ENCODE measurements at places on chromosomes 2 and 18.

DNA sequence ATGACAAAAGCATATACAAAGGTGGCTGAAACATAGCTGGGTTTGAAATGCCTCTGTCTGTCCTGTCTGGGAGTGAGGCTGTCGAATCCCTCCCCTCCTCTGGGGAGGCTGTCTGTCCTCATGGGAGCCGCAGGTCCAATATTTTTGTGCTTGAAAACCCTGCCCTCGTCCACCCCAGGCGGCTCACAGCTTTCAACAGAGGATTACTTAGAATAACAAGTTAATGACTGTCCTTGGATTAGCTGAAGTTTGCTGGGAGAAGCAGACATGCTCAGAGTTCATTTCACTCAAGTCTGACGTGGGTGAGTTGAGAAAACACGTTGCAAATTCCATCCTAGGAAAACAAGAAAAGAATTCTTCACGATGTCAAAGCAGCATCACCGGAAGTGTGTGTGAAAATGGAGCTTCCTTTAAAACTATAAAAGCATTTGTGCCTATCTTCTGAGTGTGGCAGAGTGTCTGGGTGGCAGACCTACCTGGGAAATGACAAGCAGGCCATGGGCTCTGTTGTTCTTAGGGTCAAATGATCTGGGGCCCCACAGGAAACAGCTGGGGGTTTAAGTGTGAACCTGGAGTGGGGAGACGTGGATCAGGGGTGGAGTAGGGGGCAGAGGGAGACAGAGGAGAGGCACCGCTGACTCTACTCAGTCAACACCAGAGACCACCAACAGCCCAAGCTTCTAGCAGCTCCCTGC lies 77.1 kb downstream of the DDX1 start:
- DNase-seq = no peak

DNA sequence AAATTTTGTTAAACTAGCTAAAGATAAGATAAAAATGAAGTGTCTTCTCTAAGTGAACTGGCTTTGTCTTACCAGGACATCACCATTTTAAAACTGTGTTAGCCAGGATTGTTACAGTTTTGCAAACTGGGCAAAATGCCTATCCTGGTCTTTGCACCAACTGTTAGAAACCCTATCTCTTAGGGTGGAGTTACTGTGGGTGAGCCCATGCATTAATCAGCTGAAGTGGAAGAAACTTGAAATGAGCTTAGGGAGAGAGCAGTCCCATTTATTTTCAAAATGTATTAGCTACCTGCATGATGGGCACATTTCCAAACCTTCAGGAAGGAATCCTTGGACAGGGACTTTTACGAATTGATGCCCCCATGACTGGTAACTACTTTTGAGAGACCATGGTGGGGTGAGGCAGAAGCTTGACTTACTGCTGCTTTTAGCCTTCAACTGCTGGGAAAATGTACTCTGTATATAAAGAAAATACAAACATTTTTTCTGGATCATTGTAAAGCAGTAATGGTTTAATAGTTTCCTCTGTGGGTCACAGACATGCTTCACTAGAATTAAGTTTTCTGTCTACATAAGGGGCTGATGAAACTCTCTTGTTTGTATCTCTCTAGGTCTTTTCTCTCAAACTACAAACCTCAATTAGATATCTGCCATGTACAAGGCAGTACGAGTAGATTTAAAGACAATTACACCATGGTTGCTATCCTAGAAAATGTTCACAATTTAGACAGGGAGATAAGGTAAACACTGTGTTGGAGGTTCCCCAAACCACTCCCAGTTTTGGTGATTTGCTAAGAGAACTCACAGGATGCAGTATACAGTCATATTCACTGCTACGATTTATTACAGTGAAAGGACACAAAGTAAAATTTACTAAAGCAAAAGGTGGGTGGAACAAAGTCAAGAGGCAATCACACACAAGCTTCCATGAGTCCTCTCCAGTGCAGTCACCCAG lies 321.4 kb upstream of the MMADHC start:
- no peak for DNase-seq

GRCh38 chr2:12697617-12698016 lies 19.1 kb upstream of the TRIB2 start:
- no peak for DNase-seq

DNA sequence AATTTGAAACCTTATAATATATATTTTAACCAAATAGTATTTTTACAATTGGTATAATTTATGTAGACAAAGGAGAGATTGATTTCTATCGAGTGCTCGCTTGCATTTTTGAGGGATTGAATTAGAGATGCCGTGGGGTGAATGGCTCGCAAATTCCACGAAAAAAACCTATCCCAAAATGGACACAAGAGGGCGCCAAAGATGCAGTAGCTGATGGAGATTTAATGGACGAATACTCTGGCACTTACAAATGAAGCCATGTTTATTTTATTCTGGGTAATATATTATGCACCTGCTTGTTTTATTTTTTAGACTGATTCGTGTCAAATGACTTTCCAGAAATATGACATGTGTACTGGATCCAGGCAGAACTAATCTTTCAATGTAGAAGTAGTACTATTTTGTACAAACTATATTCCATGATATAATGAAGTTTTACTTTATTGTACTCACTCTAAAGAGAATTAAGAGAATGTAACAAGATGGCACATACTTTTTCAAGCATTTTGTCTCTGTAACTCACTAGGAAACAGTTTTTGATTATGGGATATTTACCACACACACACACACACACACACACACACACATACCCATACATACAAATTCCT lies 505.4 kb downstream of the PLCL1 start:
- DNase-seq = no peak

- no peak for DNase-seq
These were observed 42.1 kb downstream of the TPGS2 start for GRCh38 chr18:36786686-36787085.

- no peak for DNase-seq
These were observed 13.0 kb downstream of the ATIC start for GRCh38 chr2:215324811-215325210.

DNA sequence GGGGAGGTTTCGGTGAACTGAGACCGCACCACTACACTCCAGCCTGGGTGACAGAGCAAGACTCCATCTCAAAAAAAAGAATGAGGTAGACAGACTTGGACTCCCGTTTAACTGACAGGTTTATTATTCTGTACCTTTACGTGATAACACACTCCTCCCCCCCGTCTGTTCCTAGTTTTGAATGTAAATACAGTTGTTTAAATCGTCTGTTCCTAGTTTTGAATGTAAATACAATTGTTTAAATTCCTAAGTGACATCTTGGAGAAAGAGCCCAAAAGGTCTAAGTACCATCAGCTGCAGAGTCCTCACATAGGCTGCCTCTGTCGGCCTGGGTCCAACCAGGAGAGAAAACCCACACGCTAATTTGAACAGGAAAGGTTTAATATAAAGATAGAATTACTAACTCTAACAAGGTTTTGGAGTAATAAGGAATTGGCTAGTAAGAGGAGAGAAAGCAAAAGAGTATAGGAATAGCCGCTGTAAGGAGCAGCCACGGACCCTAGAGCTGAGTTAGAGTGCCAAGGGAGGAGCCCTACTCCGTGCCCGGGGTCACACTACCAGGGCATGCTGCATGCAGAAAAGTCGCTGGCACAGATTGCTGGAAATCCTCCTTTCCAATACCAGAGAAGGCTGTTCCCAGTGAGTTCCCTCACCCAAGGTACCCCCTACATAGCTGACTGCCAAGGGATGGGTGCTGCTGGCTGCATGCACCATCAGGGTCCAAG lies 83.5 kb upstream of the RANBP2 start:
- DNase-seq = no peak

GRCh38 chr2:60070736-60071489 lies 482.5 kb downstream of the BCL11A start:
- DNase-seq = no peak

DNA sequence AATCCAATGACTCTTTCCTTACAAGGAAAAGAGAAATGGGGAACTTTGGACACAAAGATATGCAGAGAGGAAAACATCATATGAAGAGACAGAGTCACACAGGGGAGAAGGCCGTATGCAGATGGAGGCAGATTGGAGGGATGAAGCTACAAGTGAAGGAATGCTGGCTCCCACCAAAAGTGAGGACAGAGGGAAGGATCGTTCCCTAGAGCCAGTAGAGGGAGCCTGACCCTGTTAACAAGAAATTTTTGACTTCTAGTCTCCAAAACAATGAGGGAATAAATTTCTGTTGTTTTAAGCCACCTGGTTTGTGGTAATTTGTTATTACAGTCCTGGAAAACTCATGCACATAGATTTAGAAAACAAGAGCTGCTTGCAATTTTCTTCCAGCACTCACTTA lies 169.3 kb downstream of the PMAIP1 start:
- DNase-seq = no peak

DNA sequence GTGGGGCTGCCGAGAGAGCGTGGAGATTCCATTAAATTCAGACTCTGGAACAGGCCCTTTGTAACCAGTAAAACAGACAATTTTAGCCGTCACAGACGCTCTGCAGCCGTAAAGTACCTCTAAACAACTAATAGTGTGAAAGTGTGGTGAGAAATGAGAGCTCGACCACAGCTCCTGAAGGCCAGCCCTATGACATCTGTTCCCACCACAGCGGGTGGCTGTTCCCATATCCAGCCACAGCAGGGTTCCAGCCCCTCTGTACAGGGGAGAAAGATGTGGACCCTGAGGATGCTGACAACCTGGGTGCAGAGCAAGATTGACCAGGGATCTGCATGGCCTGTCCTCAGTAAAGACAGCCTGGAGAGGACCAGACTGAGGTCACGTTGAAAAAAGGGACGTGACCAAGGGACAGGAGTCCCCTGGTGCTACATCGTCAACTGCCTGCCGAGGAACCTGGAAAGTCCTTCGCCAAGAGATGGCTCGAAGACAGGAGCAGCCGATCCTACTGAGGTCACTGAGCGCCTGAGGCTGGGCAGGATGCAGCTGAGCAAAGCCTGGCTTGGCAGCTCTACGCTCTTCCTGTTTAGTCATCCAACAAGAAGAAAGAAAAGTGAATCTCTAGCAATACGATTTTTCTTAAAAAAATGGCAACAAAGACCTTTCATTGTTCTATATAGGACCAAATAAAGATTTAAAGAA lies 831.7 kb downstream of the RNF144A start:
- DNase-seq = peak; percentile 22

- DNase-seq = no peak
These were observed at the start of gene SLC30A3 for GRCh38 chr2:27262379-27263286. SLC30A3 (minus strand) TSS chr2:27263047; CDS start chr2:27262906, 141 bp downstream.

DNA sequence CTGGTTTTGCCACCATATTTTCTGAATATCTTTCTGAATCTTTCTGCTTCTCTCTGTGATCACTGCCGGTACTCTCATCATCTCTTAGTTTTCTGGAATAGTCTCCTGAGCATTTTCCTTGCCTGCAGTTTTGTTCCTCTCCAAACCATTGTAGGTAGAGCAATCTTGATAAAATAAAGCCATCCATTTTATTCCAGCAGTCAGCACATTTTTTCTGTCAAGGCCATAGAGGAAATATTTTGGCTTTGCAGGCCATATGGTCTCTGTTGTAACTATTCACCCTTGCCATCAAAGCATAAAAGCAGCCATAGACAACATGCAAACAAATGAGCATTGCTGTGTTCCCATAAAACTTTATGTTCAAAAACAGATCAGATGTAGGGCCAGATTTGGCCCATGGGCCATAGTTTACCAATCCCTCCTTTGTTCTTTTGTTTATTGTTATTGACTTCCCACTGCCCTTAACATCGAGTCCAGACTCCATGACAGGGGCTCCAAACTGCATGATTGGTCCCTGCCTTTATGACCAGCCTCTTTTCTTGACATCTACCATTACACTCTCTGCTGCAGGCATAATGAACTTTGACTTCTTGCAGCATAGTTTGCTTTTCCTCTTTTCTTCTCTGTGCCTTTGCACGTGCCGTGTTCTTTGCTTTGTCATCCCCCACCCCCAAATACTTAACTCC lies 29.8 kb downstream of the TMEM87B start:
- no peak for DNase-seq

DNA sequence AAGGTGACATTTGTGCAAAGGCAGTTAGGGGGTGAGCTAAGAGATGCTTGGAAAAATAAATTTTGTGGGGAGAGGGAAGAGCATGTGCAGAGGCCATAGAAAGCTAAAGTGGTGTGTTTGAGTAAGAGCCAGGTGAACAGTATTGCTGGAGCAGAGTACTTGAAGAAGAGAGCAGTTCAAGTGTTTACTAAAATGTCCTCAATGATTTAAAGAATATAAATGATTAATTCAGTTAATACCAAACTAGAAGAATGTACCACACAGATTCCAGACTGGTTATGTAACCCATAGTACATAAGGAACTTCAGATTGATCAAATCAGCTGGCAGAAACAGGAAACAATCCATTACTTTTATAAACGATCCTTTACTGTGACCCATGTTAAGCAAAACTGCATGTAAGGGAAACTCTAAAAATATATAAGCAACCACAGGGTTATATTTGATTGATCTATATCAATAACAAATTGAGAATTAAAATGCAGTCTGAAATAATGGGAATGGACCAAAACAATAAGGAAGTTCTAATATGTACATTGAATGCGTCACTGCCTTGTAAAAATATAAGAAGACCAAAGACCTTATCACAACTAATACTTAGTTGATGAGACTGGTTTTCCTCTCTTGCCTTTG lies 76.9 kb downstream of the LDAH start:
- DNase-seq = no peak

DNA sequence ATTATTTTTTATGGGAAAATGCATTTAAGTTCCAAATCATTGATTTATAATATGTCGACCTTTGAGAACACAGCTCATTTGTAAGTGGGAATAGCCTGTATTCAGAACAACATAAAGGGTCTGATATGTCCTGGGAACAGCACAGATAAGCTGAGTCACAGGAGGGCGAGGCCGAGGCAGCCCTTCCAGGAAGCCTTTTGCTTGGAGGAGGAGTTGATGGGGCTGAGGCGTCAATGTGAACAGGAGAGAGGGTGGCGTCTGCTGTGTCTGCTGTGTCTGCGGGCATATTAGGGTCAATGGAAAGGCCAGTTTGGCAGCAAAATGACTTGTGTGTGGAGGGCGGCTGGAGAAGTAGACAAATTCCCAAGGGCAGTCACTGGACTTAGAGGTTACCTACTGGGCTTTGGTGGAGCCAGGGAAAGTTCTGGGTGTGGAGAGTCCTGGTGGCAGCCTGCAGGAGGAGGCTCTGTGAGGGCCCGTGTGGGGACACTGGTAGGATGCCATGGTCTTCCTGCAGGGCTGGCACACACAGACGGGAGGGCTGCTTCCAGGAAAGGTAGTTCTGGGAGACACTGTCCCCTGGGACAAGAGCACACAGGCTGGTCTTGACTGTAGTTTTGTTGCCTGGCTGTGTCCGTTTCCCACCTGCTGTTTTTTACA lies 128.1 kb downstream of the GLI2 start:
- no peak for DNase-seq

GRCh38 chr2:233168445-233168844 lies 83.0 kb upstream of the ATG16L1 start:
- no peak for DNase-seq

- DNase-seq = no peak
These were observed 773 bp downstream of the MBP start for GRCh38 chr18:77131652-77132368.

DNA sequence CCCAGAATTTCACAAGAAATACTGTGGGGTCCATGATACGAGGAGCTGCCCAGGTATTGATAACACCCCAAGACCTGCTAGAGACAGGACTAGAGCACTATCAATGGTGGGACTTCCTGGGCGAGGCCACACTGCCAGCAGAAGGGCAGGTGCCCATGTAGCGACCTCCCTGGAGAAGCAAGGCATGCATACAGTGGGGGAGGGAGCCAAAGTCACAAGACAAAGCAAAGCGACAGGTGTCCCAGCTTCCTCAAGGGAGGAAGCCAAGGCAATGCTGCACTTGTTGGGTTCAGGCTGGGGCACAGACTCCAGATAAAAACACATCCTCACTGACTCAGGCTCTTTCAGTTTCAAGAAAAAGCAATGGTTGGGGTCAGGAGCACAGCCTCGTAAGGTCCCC lies 7.5 kb downstream of the CD207 start:
- no peak for DNase-seq

GRCh38 chr18:44974174-44974573 lies 293.5 kb downstream of the SETBP1 start:
- no peak for DNase-seq
